Activated naive CD4-positive, alpha-beta T cell treated with anti-CD3 and anti-CD28 coated beads for 36 hours (primary cell): ENCODE measurements at places on chromosomes 6 and 20. TPM values are rescaled to one million over a fixed set of nuclear protein-coding genes. Genes with fewer than 3 reads are reported as not detected.

- no peak overlapping the region for H3K27ac ChIP-seq
- no peak for DNase-seq
- H3K27me3 ChIP-seq: no peaks in the 10 kb centered on the region
- peaks cover 6% of the 10 kb centered on the region for H3K4me1 ChIP-seq
Measured at GRCh38 chr6:35400901-35401311, 51.2 kb upstream of the FANCE start.

- H3K4me1 ChIP-seq: no peaks in the 10 kb centered on the region
- H3K27me3 ChIP-seq: no peaks in the 10 kb centered on the region
- H3K27ac ChIP-seq: no peak overlapping the region
- H3K36me3 ChIP-seq: no peaks in the 10 kb centered on the region
- DNase-seq: no peak
- H3K4me3 ChIP-seq: no peak overlapping the region
Measured at GRCh38 chr6:23302514-23302913, 733.1 kb downstream of the HDGFL1 start.

GRCh38 chr6:13198168-13198567, 130.2 kb downstream of the TBC1D7 start:
- no peak overlapping the region for H3K27ac ChIP-seq
- H3K27me3 ChIP-seq: peaks cover 2% of the 10 kb centered on the region
- H3K4me3 ChIP-seq: no peak overlapping the region
- no peak for DNase-seq

GRCh38 chr6:106910999-106911949, 63.3 kb downstream of the CD24 start:
- H3K27me3 ChIP-seq: no peaks in the 10 kb centered on the region
- H3K27ac ChIP-seq: no peak overlapping the region
- DNase-seq: no peak
- peaks cover 2% of the 10 kb centered on the region for H3K4me1 ChIP-seq
- H3K36me3 ChIP-seq: no peaks in the 10 kb centered on the region

GRCh38 chr6:16162003-16162402, 33.1 kb downstream of the MYLIP start:
- no peak overlapping the region for H3K4me3 ChIP-seq
- H3K36me3 ChIP-seq: peaks cover 6% of the 10 kb centered on the region
- H3K27me3 ChIP-seq: peaks cover 7% of the 10 kb centered on the region
- DNase-seq: no peak

- H3K27ac ChIP-seq: no peak overlapping the region
- no peaks in the 10 kb centered on the region for H3K36me3 ChIP-seq
- no peaks in the 10 kb centered on the region for H3K4me1 ChIP-seq
- H3K27me3 ChIP-seq: peaks cover 2% of the 10 kb centered on the region
Measured at GRCh38 chr6:49849213-49849907, 17.0 kb downstream of the CRISP1 start.

DNA sequence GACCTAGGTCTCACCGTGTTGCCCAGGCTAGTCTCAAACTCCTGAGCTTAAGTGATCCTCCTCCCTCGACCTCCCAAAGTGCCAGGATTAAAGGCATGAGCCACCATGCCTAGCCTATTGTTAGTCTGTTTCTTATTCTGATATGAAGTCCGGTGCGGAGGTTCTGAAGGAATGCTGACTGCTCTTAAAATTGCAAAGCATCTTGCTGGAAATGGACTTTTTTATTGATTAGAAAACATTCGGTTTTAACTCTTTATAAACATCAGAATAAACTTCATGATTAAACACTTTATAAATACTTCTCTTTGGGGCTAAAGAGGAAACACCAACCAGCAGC, 3.2 kb downstream of the TNFAIP3 start:
- DNase-seq: no peak
- H3K27me3 ChIP-seq: no peaks in the 10 kb centered on the region
- H3K4me1 ChIP-seq: peaks cover 18% of the 10 kb centered on the region
- peaks cover 80% of the 10 kb centered on the region for H3K36me3 ChIP-seq

RNF182 gene
- total RNA-seq: not detected

DNA sequence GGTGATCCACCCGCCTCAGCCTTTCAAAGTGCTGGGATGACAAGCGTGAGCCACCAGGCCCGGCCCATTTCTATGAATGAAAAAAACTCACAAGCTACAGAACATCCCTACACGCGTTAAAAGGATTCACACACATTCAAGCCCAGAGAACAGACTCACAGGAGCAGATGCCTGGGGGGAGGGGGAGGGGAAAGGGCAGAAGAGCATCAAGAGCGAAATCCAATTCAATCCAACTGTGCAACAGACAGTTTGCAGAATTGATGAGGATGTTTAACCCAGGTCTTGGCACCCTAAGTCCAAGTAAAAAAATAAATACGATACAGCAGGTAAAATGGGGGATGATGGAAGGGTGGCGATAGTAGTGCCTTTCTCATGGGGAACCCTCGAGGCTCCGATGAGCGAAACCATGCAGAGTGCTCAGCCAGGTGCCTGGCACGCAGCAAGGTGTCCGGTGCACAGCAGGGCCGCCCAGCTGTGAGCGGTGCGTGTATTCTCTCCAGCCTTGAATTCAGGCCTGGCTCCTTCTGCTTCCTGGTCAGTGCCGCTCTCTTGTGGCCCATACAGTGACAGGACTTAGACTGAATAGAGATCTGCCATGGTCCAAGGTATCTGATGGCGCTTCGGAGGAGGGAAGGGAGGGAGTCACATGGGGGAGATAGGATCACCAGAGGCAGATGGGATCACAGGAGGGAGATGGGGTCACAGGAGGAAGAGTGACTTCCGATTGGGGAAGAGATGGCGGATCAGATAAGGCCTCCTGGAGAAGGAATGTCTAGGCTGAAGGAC, 35.4 kb upstream of the ANGPT4 start:
- no peak for DNase-seq
- peaks cover 32% of the 10 kb centered on the region for H3K27me3 ChIP-seq
- no peak overlapping the region for H3K4me3 ChIP-seq

SIRPG gene
- total RNA-seq: 36.3 TPM

DNA sequence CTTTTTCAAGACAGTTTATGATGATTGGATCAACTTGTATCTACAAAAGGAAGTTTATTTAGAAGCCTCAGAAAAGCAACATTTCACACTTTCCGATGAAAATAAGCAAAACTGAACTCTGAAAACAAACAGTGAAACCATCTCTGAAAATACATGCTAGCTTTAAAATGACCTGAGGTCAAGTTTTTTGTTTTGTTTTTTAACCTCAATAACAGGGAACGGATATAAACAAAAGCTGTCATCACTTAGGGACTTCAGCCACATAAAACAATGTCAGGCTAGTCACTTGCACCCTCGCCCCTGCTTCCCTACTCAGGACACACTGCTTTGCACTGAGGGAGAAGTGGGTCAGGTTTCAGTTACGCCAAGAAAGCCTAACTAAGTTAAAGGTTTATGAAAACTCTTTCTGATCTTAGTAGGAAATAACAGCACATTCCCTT, 11.6 kb downstream of the BACH2 start:
- no peaks in the 10 kb centered on the region for H3K27me3 ChIP-seq
- peak overlapping the region; percentile 94 for H3K27ac ChIP-seq
- no peak for DNase-seq
- H3K36me3 ChIP-seq: peaks cover 32% of the 10 kb centered on the region
- peak overlapping the region; percentile 70 for H3K4me3 ChIP-seq

DNA sequence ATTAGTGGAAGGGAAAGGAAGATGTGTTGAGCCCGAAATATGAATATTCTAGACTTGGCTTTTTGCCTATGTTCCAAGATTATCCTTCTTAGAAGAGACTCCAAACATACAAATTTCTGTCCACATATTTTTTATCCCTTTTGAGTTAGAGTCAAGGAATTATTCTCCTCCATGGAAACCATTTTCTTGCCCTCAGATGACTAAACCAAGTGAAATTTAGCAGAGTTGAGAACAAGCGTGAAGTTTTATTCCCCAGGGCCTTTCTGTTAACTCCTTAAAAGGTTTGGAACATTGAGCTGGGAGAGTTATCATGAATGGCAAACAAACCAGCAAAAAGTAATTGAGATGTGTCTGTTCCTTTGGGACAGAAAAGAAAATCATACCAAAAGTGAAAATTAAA, 286.1 kb upstream of the PLCB4 start:
- no peak overlapping the region for H3K27ac ChIP-seq
- H3K36me3 ChIP-seq: no peaks in the 10 kb centered on the region
- no peaks in the 10 kb centered on the region for H3K4me1 ChIP-seq
- no peak for DNase-seq
- H3K27me3 ChIP-seq: no peaks in the 10 kb centered on the region

- no peaks in the 10 kb centered on the region for H3K4me1 ChIP-seq
- no peak overlapping the region for H3K27ac ChIP-seq
- DNase-seq: no peak
- H3K4me3 ChIP-seq: no peak overlapping the region
- no peaks in the 10 kb centered on the region for H3K27me3 ChIP-seq
Measured at GRCh38 chr6:23533944-23534343, 592.1 kb upstream of the NRSN1 start.

PTCRA gene
- not detected for total RNA-seq

DNA sequence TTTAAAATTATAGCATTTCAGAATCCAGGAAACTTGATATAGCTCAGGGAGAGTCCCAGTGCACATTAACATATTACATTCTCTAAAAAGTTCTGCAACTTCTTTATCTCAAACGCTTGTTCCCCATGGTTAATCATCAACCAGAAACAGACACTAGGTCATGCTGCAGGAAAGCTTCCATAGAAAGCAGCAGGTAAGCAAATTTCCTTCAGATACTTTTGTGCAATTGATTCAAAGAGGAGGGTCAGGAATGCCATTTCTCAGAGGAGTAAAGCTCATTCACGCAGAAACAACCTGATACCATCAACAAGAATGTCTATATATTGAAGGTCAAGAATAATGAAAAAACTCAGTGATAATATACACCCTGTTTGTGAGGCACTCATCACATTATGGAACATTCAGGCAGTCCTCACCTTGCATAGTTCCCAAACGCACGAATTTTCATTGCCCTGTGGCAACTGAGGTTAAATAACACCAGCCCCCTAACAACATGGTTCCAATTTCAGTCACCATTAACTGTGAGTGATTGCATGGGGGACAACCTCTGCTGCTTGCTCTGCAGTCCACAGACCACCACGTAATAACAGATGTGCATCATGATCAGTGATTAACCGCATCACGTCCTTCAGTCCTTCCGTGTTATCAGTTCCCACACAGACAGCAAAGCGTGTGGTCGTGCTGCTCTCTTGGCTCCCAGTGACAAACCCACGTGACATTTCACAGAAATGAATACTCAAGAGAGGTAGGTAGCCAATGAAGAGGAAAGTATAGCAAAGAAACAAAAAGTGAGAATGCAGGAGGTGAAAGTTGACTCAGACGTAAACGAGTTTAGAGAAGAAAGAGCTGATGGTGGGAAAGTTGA, 95.7 kb downstream of the LY86 start:
- peak; percentile 63 for DNase-seq
- H3K4me3 ChIP-seq: no peak overlapping the region
- H3K27me3 ChIP-seq: no peaks in the 10 kb centered on the region
- peak overlapping the region; percentile 39 for H3K27ac ChIP-seq
- peaks cover 33% of the 10 kb centered on the region for H3K4me1 ChIP-seq

- no peaks in the 10 kb centered on the region for H3K36me3 ChIP-seq
- H3K4me1 ChIP-seq: no peaks in the 10 kb centered on the region
- no peaks in the 10 kb centered on the region for H3K27me3 ChIP-seq
Measured at GRCh38 chr20:52817511-52817910, 154.6 kb upstream of the TSHZ2 start.

DNA sequence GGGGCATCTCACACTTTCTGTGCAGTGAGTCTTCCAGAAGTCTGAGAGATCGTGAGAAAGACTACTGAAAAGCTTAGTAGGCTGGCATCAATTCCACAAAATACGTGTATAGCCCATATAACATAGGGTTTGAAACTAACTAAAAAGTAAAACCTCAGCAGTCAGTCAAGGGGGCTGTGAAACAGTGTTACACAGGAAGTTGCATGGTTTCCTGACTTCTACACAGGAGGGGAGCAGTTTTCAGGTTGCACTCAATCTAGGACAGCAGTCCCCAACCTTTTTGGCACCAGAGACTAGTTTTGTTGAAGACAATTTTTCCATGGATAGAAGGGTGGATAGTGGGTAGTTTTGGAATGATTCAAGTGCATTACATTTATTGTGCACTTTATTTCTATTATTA, 4.7 kb upstream of the LY86 start:
- no peak overlapping the region for H3K4me3 ChIP-seq
- no peaks in the 10 kb centered on the region for H3K27me3 ChIP-seq
- peak; percentile 43 for DNase-seq
- peaks cover 8% of the 10 kb centered on the region for H3K36me3 ChIP-seq
- no peak overlapping the region for H3K27ac ChIP-seq

DNA sequence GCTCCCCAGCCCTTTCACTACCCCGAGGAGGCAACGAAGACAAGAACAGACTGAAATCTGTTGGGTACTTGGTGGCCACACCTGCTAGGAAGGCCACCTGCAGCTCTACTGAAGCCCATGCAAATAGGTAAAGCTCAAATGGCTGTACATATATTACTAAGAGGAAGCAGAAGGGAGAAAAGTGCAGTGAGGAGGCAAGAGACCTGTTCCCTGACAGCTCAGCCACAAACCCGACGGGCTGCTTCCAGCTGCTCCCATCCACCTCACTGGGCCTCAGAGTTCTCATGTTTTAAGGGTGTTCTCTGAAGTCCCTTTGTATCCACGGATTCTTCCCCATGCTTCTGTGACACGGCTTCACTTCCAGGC, 24.6 kb downstream of the TRAM2 start:
- no peaks in the 10 kb centered on the region for H3K36me3 ChIP-seq
- DNase-seq: no peak
- H3K27me3 ChIP-seq: no peaks in the 10 kb centered on the region
- H3K27ac ChIP-seq: no peak overlapping the region
- peaks cover 12% of the 10 kb centered on the region for H3K4me1 ChIP-seq

GRCh38 chr6:16319813-16320532, 81.6 kb downstream of the GMPR start:
- peak; percentile 86 for DNase-seq
- no peaks in the 10 kb centered on the region for H3K27me3 ChIP-seq
- peaks cover 75% of the 10 kb centered on the region for H3K4me1 ChIP-seq

DNA sequence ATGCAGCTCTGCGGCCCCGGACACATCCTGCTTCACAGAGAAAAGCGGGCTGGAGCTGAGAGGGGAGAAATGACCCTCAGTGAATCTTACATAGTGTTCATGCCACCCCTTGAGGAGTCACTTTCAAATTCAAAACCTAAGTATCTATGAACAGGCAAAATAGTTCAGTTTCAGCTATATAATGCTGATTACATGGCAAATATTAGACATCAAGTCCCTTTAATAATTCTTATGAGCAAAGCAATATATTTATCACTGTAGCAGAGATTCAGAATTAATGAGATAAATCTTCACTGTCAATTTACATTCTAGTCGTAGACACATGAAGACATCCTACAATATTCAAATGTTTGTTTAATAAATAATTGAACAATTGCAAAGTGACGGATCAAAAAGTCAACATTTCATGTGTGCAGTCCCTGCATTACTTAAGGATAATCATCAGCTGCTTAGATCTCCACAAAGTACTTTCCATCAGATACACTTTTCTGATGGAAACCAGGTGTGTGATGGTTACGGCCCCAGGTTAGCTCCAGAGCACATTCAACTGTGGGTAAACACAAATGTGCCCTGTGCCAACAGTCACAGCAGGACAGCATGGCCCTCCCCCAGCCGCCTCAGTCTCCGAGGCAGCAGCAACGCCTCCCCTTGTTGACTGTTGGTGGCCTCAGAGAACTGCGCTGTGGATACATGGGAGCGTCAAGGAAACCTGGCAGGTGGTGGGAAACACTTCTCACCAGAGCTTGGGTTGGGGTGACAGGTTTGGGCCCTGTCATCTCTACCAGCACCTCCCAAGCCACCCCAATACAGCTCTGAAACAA, 787 bp upstream of the PRR18 start:
- DNase-seq: no peak
- H3K27ac ChIP-seq: no peak overlapping the region
- no peak overlapping the region for H3K4me3 ChIP-seq
- peaks cover 29% of the 10 kb centered on the region for H3K27me3 ChIP-seq

- H3K4me1 ChIP-seq: no peaks in the 10 kb centered on the region
- H3K27me3 ChIP-seq: no peaks in the 10 kb centered on the region
- H3K4me3 ChIP-seq: no peak overlapping the region
Measured at GRCh38 chr20:14865169-14865568, 527.8 kb upstream of the FLRT3 start.
